Fibroblast of skin of left biceps (primary cell): ENCODE measurements at places on chromosomes 3 and 15.

DNA sequence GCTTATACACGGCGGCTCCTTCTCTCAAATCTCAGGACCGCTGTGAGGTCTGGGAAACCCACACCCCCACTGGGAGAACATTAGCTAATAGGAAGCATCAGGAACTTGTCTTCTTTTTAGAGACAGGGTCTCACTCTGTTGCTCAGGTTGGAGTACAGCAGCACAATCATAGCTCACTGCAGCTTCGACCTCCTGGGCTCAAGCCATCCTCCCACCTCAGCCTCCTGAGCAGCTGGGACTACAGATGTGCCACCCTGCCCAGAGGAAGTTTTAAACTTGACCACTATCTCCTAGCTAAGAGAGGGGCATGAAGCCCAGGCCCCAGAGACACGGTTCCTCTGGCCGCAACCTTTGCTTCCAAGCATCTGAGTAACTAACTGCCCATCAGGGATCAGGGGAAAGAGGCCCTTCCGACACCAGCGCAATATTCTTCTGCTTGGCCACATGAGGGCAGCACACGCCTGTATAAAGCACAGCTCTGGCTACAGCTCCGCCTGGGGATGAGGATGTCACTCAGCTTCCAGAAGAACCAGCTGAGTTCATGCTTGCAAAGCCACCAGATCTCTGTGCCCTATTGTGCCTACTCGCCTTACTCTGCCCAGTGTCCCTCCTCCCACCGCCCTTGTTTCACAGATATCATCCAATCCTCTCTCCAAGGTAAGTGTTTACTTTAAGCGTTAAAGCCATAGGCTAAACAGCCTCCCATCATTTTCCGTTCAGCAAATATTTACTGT lies 57.6 kb upstream of the SLC6A11 start:
- DNase-seq = peak; percentile 9

- DNase-seq = no peak
Observed at GRCh38 chr3:30496066-30496966, 110.1 kb upstream of the TGFBR2 start.

DNA sequence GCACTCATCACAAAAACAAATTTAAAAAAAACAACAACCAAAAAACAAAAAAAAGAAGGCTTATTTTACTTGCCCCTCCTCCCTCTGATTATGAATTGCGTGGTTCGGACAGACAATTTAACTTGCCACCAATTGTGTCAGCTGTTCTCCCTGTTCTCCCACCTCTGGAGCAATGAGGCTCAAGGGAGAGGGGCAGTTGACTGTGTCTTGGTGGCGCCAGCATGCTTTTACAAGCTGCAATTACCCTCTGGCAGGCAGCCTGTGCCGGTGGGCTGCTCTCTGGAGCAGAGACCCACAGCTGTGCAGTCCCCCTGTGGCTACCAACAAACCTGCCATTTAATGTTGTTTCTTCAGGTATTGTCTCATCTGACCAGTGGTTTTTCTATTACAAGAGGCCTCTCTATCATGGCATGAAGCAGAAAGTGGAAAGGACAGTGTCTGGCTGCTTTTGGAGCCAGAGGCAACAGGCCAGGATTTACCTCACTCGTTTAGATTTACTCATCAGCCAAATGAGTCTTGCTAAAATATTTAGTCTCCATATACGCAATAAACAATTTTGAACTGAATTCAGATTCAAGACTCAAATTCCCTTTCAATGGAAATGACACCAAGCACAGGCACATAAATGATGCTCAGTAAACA lies 192.0 kb upstream of the TPRG1 start:
- DNase-seq = no peak

DNA sequence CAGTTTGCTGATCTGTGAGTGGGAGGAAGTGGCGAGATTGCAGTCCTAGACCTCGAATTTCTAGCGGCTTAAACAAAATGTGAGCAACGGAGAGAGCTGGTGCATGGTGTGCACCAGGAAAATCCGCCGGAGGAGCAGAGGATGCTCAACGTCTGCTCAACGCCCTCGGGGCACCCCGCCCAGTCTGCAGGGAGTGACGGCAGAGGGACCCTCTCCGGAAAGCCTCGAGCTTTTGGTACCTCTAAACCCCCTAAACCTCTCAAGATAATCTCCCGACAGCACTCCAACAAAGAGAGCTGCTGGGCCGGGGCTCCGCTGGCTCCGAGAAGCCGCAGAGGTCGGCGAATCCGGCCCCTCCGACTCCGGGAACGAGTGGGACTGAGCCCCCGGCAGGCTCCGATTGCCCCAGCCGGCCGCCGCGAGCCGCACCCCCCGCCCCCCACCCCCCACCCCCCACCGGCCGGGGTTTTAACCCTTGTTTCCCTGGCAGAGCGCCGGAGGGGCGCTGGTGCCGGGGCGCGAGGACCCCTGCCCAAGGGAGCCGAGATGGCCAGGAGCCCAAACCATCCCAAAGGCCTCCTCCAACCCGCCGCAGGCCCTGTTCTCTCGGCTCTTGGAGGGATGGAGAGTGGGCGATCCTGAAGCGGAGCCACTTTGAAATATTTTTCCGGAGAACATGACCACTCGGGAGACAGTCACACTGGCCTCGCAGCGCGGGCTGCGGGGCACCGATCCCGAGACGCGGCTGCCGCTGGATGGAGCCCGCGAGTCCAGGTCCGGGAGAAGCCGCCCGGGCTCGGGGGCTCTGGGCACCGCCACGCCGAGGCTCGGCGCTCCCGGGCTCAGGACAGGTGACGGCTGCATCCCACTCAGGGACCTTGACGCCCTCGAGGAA lies 1.5 kb downstream of the MEGF11 start:
- no peak for DNase-seq

DNA sequence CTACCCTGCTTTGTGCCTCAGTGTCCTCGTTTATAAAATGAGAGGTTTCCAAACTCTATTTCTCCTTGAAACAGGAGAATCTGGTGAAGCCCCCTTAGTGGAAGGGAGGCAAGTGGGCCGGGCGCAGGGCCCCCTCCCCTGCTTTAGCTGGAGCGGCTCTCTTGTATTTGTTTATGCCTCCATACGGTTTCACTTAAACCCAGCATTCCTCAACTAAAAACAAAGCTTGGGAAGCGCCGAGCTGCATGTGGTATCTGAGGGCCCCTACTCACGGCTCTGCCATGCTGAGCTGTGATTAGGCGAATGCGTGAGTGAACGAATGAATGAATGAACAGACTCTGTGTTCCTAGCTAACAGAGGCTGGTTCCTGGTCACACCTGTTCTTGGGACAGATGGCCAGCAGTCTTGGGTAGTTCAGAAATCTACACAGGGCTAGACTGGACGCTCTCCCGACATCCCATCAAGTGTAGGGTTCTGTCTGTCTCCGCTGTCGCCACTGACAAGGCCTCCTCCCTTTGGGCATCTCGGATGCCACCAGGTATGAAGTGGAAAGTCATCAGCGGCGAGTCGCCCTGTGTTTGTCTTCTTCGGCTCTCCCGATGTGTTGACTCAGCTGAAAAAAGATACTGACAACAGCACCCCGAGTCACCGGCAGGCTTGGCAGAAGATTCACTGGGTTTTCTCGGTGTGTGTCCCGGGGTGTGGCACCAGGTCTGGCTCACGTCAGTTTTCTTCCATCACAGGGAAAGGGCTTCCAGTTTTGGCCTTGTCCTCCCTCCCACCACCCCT lies 42.4 kb upstream of the VPS8 start:
- no peak for DNase-seq

GRCh38 chr15:65818927-65819562 lies 27.0 kb upstream of the DENND4A start:
- DNase-seq = no peak

DNA sequence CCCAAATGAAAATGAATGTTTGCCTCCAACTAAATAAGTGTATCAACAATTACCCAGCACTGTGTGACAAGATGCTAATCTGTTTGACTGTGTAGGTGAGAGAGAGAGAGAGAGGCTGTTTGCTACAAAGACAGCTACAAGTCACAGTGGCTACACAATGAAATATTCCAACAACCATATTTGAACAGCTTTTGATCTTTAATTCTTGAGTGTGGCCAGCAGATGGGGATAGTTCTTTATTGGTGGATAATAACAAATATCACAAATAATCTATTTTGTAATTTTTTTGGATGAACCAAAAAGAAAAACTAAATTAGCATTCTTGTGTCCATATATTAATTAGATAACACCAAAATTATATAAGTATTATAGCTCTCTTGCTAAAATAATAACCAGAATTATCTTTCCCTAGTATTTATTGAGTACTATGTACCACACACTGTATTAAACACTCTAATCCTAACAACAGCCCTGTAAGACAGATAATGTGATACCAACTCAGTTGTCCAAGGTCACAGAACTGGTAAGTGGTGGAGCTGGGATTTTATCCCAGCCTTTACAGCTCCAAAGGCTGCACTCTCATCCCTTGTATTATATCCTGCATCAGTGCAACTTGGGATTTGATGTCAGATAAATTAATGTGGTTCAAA lies 61.9 kb upstream of the C3orf80 start:
- DNase-seq = no peak

GRCh38 chr3:60045686-60046085 lies 995.9 kb upstream of the CFAP20DC start:
- DNase-seq = no peak

- DNase-seq = no peak
Observed at GRCh38 chr3:32202496-32202895, 36.0 kb upstream of the CMTM8 start.

DNA sequence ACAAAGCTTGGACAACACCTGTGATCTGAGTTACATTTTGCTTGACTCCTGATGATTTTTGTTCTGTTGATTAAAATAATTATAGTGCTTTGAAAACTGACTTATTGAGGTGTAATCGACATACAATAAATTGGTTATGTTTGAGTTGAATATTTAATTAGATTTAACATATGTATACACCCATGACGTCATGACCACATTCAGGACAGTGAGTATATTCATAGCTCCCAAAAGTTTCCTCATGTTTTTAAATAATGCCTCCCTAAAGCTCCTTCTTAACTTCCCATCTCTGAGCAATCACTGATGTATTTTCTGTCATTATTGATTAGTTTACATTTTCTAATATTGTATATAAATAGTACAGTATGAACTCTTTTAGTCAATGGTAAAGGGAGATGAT lies 801.2 kb downstream of the PDCD6IP start:
- DNase-seq = no peak

GRCh38 chr3:43256714-43257461 lies 29.5 kb upstream of the SNRK start:
- no peak for DNase-seq

DNA sequence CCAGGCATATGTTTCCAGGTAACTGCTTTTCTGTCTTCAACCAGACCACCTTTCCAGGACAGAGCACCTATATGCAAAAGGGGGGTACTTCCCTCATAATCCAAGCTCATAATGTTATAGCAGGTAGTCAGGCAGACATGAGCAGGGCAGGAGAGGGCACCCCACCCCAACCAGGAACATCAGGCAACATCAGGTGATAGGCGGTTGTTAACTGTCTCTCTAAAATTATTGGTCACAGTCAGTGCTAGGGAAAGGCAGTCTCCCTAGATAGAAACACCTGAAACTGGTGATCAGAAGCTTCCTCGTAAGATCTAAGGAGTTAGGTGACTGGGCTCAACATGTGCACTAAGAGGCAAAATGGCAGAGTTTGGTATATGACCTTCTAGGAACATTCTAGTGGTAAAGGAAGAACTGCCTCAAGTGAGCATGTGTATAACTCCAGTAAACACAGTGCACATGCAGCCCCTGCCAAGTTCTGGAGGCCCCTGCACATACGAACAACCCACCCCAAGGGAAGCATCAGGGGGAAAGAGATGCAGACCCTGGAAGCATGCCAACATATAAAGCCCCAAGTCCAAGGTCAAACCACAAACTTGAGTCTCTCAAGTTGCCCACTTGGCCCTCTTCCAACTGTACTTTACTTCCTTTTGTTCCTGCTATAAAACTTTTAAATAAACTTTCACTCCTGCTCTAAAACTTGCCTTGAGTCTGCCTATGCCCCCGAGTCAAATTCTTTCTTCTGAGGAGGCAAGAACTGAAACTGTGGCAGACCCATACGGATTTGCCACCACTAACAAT lies 270.9 kb downstream of the ULK4 start:
- DNase-seq = no peak

DNA sequence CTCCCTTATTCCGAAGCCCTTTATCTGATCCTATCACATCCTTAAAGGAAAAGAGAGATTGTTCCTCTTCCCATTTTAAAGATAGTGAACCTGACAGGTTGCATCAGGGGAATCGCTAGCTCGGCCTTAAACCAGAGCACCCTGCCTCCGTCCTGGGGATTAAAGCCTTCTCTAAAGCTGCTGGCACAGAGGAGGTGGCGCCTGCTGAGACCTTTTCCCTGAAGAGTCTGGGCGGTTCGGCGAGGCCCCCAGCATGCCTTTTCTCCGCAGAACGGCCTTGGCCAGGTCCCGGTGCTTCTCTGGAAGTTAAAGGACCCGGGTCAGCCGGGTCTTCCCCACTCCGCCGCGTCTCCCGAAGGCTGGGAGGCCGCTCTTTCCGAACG lies 593 bp downstream of the FAM219B start:
- DNase-seq = no peak

GRCh38 chr3:116288485-116288884 lies 156.8 kb downstream of the LSAMP start:
- no peak for DNase-seq

GRCh38 chr15:81304226-81304625 lies 19.7 kb downstream of the STARD5 start:
- no peak for DNase-seq

GRCh38 chr3:48851407-48851806 lies 3.7 kb upstream of the PRKAR2A start:
- DNase-seq = no peak

DNA sequence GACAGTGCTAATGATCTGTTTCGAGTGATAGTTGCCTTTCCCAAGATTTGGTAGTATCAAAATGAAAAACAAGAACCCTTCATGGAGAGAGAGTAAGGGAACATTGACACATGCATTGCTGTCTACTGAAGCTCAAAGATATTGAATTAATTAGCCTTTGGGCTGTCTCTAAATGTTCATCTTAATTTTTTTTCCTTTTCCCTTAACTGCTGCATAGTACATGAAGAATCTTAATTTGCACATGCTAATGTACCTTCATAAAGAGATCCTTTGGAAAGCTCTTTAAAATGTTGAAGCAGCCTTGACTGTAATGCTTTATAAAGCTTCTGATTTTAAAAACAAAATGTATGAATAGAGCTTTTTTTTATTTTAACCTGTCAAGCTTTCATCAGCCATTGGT lies 452.2 kb downstream of the TUSC7 start:
- DNase-seq = no peak

DNA sequence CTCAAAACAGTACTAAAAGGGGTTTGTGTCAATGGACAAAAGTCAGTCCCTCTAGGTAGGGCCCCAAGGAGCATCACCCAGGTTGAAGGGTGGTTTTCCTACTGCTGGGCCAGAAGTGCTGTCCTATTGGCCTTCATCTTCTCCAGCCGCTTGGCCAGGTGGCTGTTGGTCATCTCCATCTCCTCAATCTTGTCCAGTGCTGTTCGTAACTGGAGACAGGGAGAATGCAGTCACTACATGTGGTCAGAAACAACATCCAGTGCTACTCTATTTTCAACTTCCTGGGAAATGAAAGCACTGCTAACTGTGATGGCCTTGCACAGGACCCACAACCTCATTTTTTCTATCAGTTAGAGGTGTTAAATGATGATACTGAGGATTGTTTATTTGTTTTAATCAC lies 60.4 kb downstream of the MLH1 start:
- DNase-seq = no peak

GRCh38 chr3:197268294-197268693 lies 30.1 kb downstream of the DLG1 start:
- DNase-seq = no peak

GRCh38 chr3:171189394-171190080 lies 163.0 kb upstream of the SLC2A2 start:
- no peak for DNase-seq
